Cortex of kidney (tissue), 1 donor: ENCODE measurements at places on chromosomes 5 and 9.

DNA sequence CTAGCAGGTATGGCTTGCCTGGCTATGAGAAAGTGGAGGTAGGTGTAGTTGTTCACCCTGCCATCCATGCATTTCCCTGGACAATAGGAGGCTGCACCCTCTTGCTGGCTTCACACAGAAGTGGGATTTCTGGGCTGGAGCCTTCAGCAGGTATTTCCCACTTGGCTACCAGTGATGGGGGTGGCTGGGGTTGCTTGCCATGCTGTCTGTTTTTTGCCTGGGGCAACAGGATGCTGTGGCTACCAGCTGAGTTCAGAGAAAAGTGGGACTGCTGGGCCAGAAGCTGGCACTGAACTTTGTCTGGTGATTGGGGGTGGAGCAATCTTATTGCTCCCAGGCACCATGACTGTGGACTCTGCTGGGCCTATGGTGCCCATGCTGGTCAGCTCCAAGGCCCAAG lies 299.6 kb downstream of the FAM170A start:
- no peak for DNase-seq

GRCh38 chr5:94017579-94017978 lies 276.2 kb upstream of the POU5F2 start:
- DNase-seq = no peak

DNA sequence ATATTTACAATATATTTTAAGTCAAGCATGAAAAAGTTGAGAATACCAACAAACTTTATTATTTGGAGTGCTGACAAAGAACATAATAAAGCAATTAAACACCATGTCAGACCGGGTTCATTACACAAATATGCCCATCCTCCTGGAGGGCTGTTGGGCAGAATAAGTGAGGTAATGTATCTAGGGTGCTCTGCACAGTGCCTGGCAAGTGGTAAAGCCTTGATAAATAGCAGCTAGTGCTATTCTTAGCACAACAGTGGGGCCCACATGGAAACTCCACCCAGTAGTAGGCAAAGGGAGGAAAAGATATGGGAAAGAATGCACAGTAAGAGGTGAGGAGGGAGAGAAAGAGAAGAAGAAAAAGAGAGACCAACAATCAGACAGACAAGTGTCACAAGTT lies 97.7 kb downstream of the SLC1A3 start:
- DNase-seq = no peak

DNA sequence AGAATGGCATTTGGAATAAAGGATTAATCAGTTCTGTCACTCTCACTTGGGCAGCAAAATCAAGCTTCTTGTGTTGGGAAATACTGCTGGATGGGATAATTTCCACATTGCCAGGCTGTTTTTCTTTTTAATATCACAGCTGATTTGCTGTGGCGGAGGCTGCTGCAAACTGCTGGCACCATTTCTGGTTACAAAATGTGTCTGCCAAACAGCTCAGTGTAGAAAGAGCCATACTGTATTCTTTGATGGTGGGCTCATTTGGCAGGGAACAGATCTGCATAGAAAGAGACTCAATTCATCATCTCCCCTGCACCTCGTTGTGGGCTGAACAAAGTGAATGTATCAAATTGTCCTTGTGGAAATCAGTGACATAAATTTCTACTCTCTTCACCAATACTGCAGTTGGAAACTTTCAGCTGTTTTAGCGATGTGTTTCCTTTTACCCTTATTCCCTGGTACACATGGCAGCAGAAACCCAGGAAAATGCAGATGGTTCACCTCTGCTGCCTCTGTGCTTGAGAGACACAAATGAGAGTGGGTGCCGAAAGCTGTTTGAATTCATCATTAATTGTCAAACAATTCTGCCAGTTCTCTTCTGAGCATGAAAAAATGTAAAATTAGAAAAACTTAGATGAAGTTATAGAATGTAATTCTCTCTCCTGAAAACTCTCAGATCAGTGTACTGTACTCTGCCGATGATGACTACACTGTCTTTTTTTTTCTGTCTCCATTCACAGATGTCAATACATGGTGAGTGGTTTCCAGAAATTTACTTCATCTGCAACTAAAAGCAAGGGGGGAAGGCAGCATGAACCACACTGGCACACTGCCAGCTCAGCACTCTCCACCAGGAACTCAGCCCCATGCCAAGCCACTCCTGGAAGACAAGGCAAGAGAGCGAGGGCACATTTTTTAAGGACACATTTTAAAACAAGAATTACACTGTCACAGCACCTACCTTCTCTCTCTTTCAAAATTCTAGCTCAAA lies 75.0 kb downstream of the HMHB1 start:
- DNase-seq = no peak

DNA sequence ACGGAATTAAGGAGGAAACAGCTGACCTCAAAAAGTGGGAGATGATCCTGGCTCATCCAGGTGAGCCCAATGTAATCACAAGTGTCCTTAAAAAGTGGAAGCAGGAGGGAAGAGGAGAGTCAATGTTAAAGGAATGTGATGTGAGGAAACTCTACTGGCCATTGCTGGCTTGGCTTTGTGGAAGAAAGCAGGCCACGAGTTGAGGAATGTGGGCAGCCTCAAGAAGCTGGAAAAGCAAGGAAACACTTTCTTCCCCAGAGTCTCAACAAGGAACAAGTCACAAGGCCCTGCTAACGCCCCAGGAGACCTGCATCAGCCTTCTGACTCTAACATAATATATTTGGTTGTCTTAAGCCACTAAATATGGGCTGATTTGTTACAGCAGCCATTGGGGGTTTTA lies 252.8 kb downstream of the PSAT1 start:
- no peak for DNase-seq

DNA sequence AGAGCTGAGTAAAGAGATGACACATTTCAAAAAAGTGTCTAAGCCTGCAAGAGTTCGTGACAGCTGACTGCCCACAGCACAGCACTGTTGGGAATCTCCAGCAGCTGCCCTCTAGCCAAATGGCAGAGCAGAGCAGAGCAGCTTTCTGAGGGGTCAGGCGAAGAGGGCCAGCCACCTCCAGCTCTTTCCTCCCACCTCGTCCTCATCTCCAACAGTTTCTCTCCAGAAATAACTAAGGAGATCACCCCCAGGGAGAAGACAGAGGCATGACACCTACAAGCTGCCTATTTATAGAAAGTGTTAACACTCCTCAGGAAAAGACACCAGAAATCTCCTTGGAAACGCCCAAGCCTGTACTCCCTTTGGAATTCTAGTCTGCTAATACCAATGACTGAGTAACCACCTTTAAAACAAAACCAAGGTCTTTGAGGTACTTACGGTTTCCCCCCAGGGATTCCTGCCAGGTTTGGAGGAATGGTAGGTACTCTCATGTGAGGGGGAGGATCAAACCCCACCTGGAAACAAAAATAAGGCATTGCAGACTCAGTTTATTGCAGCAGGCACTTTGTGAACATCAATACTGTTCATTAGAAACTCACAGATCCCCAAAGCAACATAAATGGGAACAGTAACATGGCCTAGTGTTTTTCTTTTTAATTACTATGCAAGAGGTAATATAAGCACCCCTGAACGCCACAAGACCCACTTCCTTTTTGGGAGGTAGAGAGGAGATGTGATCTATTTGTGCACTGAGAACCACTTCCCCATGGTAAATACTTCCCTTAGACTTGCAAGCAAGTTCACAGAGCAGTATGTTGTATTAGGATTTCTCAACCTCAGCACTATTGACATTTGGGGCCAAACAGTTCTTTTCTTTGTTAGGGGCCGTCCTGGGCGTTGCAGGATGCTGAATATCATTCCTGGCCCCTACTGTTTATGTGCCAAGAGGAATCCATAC lies 79.3 kb downstream of the TLE1 start:
- DNase-seq = no peak

- DNase-seq = no peak
These were observed 18.3 kb downstream of the PTPN3 start for GRCh38 chr9:109479822-109480221.
